ENCODE measurements at places on chromosomes 11 and 22.

DNA sequence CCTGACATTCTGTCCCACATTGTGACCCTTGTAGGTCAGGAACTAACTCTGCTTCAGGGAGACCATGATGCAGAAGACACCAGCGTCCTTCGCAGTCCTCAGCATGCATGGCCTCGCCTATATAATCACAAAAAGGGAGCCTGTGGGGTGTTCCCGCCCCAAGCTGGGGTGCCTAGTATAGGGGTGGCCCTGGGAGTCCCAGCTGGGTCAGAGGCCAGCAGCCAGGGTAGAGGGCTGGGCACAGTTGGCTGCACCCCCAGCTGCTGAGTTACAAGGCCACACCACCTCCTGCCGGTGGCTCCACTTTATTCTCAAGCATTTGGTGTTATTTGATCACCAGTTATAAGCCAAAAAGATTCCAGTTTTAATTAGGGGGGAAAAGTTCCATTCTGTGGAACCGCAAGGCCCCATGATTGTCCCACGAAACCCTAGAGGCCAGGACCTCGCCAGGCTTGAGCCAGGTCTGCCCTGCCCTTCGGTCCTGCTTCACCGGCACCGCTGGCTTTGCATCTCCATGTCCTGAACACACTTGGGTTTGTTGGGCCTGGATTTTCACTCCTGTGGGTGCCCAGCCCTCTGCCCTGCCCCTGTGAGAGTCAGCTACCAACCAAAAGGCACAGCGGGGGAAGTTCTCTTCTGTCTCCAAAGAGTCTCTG is 15.0 kb upstream of the GNB1L start:
- no peak for ATAC-seq

DNA sequence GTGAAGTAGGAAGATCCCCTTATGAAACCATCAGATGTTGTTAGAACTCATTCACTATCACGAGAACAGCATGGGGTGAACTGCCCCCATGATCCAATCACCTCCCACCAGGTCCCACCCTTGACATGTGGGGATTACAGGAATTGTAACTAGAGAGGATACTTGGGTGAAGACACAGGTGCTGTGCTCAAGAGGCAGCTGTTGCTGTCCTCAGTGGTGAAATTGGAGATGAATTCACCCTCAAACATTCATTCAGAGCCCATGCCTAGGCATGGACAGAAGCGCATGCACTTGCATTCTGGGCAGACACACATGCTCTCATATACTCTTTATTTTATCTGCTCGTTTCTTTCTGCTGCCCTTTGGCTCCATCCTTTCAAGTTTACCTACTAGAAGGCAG is 385.0 kb downstream of the INSC start:
- ATAC-seq: no peak

DNA sequence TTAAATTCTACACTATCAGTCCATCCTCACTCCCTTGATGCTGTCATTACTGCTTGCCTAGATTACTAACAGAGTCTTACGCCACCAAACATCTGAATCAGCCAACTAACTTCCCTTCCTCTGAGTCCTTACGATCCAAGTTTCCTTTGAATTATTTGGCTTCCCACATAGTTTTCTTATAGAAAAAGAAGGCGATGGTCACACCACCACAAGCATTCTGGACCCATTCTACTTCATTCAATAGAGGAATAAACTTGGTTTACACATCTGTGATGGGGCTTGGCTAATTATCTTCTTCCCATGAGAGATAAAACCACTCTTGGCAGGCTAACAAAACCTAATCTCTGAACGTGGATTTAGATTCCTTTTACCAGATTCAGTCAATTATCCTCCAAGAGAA is 35.0 kb downstream of the INTS4 start:
- ATAC-seq: no peak

DNA sequence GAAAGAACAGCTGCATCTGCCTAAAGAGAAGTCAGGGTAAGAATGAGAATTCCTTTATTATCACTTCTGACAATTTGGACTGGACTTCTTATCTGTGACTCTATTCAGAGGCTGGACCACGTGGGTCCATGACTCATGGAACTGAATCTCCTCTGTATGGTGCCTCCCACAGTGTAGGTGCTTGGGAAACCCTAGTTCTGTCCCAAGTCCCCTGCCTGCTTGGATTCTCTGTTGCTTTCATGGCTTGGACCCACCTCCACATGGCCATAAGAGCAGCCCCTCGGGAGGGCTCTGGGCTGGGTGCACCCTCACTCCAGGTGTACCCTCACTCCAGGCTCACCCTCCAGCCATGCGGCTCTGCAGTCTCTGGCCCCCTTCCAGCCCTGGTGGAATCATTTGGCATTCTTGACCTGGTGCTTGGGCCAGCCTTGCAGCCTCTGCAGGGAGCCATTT is 153.4 kb downstream of the CACNA1I start:
- ATAC-seq: peak; percentile 78

GRCh38 chr22:49483281-49483870 is 344.3 kb downstream of the BRD1 start:
- ATAC-seq: no peak

GRCh38 chr11:78920329-78920728 is 345.7 kb upstream of the NARS2 start:
- ATAC-seq: no peak

DNA sequence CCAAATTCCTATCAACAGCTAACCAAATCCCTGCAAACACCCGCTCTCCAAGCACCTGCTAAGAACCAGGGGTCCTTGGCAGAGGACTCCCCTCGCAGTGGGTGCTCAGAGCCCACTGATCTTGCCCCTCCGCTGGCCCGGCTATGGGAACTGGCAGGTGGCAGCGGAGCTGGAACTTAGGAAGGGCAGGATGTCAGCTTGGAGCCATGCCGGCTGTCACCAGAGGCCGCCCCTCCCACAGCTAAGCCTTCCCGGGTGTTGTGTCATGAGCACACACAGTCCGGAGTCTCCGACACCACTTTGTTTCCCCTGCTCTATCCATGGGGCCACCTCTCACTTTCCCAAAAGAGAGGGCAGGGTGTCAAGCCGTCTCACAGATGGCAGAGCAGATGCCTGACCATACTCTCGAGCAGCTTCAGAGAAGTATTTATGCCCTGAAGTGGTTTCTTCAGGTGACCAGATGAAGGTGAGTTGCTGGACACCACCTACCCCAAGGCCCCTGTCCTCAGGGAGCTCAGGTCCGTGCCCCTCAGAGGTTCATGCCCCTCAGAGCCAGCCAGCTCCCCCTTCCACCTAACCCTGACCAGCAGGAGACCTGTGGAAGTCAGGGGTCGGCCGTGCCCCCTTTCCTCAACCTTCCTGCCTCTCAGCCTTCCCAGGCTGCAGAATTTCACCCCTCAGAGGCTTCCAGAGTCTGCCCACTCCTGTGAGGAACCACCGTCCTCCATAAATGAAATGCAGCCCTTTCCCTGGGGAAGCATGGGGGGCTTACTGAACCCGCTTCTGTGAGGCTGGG is 545.7 kb upstream of the B3GAT1 start:
- ATAC-seq: no peak

GRCh38 chr22:50326956-50327710 is at the start of gene DENND6B:
DENND6B (minus strand) TSS chr22:50327012; CDS start chr22:50326988, 24 bp downstream.
- ATAC-seq: peak; percentile 89

DNA sequence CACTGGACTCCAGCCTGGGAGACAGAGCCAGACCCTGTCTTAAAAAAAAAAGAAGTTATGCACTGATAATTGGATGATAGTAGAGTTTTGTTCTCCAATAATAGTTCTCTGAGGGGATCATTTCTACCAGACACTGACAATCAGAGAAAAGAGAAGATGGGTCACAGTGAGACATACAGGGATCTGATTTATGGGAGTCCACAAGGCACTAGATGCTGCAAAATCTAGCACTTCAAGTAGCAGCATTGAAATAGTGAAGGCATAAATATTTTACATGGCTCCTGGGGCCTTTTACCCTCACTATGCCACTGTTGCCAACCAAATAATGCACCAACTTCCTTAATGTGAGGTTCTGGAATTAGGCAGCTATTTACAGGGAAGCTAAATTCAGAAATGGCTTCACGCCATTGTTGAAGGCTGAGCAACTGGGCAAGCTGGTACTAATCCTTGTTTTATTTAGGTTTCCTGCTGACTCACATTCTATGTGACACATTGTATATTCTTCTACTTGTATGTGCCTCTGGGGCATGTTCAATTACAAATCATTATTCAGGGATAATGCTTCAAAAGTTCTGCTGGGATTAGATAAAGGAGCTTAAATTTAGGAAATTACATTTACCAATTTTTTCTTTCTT is 38.2 kb upstream of the ABTB2 start:
- ATAC-seq: peak; percentile 99

GRCh38 chr11:59138643-59139042 is 4.0 kb upstream of the FAM111A start:
- ATAC-seq: no peak

GRCh38 chr11:117226388-117227385 is 5.2 kb downstream of the PCSK7 start:
- ATAC-seq: peak; percentile 78

GRCh38 chr11:2400762-2401435 is 349 bp downstream of the TSSC4 start:
- ATAC-seq: no peak

- no peak for ATAC-seq
These were observed 139.1 kb upstream of the MTMR2 start for GRCh38 chr11:96063053-96063452.

DNA sequence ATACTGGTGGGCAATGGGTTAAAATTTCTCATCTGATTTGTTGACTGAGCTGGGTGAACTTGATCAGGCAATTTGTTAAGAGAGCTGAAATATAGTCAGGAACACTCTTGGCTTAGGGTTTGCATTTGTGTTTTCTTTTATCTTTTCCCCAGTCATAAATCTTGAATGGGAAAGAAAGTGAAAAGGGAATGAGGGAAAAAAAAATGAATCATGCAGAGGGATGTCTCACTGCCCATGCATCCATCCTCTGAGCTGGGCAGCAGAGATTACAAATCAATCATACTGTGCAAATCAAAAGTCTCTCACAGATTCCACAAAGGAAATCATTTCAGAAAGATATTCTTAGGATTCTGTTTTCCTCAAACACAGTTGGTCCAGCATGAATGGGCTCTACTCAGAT is 174.2 kb upstream of the MPPED2 start:
- no peak for ATAC-seq

- ATAC-seq: no peak
These were observed 274.6 kb downstream of the BUD13 start for GRCh38 chr11:116498161-116498560.
